Cerebellum (tissue), 4 donors: ENCODE measurements at places on chromosomes 1 and 21. TPM values are rescaled to one million over a fixed set of nuclear protein-coding genes. Genes with fewer than 3 reads are reported as not detected.

FAM177B gene
- 0.18 TPM for total RNA-seq

RYR2 gene
- 19.4 TPM for total RNA-seq

HTR6 gene
- total RNA-seq: 0.09 TPM

DNA sequence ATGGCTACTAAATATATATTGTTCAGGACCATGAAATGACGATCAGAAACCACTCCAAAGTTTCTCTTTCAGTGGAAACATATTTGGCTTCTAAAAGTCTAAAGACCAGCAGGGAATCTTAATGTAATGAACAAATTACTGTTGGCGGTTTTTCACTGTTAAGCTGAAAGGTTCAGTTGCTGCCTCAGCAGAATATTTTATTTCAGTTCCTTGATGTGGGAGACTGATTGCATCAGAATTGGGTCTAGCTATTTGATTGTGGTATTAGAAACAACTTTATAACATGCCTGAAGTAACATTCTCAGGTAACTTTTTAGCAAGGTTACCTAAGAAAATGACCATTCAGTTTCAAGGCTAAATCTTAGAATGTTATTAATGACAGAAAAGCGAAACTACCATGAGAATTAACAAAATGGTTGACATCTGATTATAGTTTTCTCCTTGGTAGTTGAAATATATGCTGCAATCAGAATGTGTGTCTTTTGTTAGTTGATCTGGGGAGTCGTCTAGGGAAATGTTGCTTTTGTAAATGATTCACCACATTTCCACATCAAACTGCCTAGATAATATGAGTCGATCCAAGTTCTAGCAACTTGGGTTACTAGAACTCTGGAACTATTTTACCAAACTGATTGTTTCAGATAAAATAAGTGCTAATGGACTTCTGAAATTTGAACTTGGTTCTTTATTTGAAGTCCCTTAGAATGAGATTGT is 200.4 kb downstream of the HMCN1 start:
- DNase-seq: no peak

DNA sequence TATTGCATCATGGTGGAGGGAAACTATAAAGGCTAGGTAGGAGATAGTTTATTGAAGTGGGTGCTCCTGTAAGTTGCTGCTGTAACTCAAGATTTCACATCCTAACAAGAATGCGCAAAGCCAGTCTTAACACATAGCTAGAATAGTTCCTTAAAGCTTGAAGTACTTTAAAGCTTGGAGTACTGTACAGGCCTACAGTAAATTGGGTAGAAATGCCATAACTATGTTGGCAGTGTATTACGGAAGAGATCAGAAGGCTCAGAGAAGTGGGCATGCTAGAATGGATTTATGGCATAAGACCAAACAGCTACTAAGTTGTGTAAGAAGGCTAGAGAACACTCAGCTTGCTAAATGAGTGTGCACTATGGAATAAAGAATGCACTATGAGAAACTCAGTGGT is 44.5 kb downstream of the DMRTA2 start:
- no peak for DNase-seq

DNA sequence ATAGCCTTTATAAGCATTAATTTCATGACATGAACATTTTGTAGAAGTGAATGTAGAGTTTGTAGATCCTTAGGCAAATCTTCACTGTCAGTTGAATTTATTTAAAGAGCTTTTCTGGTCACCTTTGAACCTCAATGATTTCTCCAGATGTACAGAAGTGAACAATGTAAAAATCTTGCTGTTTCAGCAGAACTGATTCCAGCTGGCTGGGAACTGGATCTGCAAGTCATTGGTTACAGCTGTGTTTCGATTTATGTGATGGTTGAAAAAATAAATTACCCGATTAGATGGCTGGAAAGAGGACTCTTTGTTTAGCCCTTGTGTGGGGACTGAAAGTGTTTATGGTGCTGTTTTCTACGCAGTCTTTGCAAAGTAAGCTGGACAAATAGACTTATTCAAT is 849.8 kb downstream of the USP25 start:
- DNase-seq: no peak

DNA sequence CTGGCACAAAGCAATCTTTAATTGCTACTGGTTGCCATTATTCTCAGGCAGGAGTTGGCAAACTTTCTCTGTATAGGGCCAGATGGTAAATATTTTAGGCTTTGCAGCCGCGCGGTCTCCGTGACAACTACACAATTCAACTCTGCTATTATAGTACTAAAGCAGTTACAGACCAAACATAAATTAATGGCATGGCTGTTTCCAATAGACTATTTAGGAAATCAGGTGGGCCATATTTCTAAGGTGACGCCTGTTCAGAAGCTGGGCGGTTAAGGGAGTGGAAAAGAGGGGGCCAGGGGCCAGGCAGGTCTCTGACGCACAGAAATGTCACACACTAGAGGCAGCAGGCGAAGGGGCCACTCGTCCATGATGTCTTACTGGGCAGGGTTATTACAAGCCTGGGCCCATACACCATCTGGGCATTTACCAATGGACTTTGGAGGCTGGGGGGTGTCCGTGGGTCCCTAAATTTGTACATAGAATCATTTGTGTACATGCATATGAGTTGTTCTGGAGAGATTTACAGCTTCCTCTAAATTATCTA is 80.1 kb downstream of the STUM start:
- no peak for DNase-seq

DNA sequence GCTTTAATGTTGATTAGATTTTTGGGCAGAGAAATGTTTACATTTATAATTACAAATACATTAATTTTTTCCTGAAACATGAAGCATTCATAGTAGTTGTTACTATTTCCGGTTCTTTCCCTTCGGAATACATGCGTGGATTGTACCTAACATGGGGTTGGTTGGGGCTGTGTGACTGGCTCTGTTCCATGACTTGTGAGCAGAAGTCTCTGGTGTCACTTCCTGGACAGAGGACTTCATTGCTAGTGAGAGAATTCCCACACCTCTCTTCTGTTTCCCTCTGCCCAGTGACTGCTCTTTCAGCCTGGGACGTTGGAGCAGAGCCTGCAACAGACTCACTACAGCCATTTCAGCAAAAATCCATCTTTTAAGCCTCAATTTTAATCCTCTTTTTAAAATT is 231.4 kb downstream of the GRIK1 start:
- DNase-seq: no peak

- no peak for DNase-seq
These were observed 45.6 kb downstream of the IL23R start for GRCh38 chr1:67211589-67212563.
